Stimulated activated CD8-positive, alpha-beta memory T cell treated with anti-CD3 and anti-CD28 coated beads, Interleukin-7, amount 100 ng/mL, for 48 hours (primary cell): ENCODE measurements at places on chromosomes 5 and 9.

- DNase-seq = no peak
Observed at GRCh38 chr9:96460882-96461281, 10.9 kb downstream of the HABP4 start.

GRCh38 chr5:130045334-130045733 lies 141.1 kb downstream of the CHSY3 start:
- no peak for DNase-seq

DNA sequence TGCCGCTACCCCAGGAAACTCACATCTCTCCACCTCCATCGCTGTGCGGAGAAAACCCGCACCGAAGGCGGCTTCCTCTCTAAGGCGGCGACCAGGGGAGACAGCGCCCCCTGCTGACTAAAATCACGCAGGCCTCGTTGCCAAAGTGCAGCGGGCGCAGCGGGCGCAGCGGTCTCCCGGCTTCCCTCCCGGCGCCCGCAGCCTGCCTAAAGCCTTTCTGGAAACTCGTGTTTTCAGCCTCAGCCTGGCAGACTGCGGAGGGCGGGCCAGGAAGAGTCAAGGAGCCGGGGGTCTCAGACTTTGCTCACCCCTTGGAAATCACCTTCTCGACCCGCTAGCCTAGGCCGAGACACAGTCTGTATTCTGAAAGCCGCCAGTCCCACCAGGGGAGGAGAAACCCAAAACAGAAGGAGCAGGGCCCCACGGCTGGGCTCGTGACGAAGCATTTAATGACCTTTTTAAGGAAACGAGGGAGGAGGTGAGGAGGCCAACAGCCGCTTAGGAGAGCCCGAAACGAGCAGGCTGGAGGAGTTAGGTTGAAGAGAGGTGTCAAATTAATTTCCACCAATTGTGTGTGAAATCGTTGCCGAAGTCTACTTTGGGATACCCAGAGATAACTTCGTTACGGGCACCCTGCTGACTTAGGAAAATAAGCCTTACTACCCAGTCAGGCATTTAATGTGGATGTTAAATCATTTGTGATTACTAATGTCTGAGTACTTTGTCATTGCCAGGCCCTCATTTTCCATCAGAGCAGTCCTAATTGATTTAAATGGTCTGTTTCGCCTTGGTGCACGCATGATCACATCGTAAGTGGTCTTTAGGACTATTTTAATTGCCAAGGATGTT lies 7.3 kb upstream of the FOXB2 start:
- DNase-seq = peak; percentile 23

DNA sequence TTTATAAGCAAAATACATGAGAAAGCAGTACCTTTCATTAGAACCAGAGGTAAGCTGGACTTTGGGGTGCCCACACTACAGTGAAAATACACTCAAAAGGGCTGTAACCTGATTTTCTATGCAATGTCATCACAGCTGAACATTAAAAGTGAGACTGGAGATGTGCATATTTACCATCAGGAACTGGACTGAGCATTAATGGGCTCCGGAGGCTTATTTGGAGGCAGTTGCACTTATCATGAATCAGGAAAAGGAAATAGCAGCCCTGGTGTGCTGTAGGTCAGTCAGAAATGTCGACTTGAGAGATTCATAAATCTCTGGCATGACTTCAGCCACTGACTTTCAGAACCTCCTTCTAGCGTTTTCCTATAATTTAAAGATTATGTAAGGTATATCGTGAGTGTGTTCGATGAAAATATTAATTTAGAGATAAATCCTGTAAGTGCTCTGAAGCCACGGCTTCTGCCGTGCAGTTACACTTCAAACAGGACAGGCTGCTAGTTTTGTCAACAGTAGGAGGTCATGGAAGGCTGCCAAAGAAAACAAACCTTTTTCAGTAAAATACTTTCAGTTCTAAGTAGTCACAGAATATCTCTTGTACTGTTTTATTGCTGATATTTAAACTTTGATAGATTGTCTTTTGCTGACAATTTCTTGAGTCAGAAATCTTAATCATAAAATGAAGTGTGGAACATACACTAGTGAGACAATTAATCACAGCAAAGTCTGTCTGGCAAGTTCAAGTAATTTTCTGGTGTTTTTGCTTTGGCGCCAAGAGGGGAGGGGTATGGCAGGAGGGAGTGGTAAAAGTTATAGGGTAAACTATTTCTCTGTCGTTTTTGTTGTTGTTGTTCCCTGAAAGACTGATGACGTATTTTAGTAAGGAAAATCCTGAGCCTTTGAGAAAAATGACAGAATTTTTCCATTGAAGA lies 939.7 kb downstream of the NR2F1-AS1 start:
- no peak for DNase-seq

- no peak for DNase-seq
Observed at GRCh38 chr5:137606401-137606800, 107.3 kb upstream of the SPOCK1 start.

DNA sequence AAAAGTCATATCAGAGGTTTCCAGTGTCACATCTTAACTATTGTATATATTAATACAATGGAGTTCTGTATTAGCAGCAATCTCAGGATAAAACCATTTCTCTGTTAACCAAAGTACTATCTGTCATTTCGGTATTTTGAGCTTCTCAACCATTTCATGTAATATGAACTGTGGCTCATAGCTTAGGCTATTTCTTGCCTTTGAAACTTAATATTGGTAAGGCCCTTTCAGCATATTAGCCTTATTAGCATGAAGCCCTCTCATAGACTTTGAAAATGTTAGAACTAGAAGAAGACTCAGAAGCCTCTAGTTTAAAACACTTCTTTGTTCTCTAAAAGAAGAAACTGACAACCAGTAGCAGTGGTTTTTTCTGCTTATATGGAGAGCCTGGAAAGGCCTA lies 731 bp downstream of the CAVIN4 start:
- no peak for DNase-seq

DNA sequence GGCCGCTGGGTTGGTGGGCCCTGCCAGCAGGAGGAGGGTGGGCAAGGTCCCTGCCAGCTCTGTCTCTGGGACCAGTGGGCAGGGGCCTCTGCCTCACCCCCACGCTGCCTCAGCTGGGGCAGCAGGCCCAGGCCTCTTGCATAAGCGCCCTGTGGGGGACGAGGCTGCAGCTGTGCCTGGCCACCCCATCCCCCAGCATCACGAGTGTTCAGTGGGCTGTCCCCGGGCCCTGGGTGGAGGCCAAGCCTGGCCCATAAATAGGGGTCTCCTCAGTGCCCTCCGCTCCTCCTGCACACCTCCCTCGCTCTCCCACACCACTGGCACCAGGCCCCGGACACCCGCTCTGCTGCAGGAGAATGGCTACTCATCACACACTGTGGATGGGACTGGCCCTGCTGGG lies at the start of gene PTGDS:
TSS of gene PTGDS (plus strand) at position 282 of the 400 bp plus-strand sequence. CDS start at position 357, 75 bp downstream.
- no peak for DNase-seq

- no peak for DNase-seq
Observed at GRCh38 chr5:133754575-133755169, 142.3 kb upstream of the FSTL4 start.

DNA sequence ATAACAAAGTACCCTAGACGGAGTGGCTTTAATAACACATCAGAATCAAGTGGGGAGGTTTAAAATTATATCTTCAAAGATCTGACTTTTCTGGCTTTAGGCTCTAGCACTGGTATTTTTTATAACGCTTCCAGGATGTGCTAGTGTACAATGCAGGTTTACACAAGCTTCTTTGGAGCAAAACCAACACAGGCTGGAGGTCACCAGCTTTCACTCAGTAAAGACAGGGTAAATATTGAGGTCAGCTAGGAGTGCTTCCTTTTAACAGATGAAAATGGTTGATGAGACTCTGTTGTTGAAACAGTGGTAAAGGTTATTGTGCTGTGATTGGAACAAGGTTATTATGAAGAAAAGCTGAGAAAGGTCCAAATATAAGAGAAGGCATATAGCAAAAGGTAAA lies 414.2 kb downstream of the TAF11L14 start:
- DNase-seq = no peak
